ENCODE measurements at places on chromosomes 3 and 15.

DNA sequence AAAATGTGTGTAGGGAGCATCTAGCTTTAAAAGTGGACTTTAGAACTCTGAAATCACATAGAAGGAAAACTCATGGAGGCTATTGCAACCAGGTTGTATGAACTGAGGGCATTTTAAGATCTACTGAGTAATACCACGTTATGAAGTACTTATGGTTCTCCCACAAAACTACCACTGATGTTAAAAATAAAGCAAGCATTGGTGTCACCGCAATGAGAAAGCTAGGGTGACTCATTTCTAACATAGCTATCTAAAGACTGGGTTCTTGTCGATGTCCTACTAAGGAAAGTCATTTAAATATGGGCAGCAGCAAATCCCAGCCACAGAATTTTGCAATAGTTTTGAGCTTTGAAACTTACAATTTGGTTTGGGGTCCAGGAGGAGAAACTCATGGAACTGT is 584.8 kb downstream of the DIPK2A start:
- no peak for DNase-seq

DNA sequence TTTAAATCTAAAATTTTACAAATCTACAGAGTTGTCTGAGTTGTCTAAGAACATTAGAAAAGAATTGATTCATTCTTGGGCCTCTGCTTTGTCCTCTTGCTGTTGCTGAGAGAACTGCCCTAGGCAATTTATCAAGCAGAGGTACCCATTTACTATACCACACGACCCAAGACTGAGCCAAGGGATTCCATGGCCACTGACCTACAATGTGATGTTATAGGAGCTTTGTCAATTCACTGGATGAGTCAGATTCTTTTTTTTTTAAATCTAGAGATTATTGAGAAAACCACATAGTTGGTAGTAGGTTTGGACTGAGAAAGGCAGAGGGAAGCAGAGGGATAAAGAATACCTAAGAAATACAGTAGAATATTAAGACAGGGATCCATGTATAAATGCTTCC is 55.3 kb downstream of the TRAT1 start:
- DNase-seq: no peak

DNA sequence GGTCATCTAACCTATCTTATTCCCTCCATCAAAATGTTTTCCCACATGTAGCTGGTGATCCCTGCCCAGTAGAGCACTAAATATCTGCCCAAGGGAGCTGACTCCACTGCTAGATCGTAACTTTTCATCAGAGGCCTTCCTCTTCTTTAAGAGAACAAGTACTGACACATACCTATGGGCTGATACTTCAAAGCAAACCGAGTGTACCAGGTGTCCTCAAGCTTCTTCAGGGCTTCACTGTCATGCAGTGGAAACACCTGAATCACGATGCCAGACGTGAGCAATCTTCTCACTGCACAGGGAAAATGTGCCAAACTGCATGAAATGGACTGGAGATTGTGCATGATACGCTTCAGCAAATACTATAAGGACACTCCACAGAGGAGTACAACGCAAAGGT is 41.6 kb downstream of the ANO10 start:
- no peak for DNase-seq

GRCh38 chr3:15796771-15797641 is 773 bp downstream of the ANKRD28 start:
- no peak for DNase-seq

- DNase-seq: no peak
These were observed 1.0 kb downstream of the DTWD1 start for GRCh38 chr15:49621887-49622286.

DNA sequence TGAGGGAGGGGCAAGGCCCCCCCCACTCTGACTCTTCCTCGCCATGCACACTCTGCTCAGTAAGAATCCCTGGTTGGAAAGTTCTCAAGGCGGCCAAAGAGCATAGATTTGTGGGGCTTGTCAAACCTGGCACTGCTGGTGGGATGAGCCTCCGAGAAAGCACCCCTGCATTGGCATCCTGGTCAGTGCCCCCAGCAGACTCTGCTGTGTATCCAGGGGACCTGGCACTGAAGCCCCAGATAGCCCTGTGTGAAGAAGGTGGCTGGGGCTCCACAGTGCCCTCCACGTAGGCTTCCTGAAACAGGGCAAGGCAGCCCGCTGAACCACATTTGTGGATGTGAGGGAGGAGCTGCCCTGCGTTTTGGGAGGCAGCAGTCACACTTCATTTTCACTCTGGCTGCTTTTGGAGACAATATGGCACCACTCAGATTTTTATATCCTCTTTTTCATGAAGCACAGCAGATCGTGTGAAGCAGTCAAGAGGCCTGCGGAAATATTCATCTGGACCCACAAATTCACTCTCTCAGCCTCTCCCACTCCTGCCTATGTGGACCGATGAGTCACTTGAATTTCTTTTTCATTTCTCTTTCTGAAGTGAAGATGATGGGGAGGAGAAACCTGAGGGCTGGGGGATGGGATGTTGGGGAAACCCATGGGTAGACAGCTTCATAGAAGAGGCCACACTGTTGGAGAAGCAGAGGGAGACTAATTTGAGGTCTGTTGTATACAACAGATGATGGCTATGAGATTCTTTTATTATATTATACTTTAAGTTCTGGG is 88.7 kb upstream of the BCL6 start:
- DNase-seq: no peak

DNA sequence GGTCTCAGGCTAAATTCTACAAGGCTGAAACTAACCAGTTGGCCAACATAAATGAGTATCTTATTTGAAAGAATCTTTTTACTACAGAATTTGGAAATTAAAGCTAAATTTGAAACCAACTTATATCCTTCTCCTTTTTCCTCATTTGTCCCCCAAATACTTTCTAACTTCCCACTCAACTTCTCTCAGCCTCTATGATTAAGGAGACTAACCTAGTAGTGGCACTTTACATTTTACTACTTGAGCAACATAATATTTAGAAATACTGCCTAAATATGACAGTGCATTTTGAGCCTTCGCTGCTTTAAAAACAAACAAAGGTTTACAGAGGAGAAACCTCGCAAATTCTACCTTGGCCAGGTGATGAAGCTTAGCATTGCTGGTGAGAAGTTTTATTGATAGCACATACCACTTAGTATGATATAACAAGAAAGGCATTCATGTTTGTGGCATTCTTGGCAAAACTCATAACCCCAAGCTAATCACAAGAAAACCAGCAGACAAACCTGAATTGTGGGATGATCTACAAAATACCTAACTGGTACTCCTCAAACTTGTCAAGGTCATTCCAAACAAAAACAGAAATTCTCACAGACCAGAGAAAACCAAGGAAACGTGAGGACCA is 432.1 kb upstream of the CFAP20DC start:
- no peak for DNase-seq

DNA sequence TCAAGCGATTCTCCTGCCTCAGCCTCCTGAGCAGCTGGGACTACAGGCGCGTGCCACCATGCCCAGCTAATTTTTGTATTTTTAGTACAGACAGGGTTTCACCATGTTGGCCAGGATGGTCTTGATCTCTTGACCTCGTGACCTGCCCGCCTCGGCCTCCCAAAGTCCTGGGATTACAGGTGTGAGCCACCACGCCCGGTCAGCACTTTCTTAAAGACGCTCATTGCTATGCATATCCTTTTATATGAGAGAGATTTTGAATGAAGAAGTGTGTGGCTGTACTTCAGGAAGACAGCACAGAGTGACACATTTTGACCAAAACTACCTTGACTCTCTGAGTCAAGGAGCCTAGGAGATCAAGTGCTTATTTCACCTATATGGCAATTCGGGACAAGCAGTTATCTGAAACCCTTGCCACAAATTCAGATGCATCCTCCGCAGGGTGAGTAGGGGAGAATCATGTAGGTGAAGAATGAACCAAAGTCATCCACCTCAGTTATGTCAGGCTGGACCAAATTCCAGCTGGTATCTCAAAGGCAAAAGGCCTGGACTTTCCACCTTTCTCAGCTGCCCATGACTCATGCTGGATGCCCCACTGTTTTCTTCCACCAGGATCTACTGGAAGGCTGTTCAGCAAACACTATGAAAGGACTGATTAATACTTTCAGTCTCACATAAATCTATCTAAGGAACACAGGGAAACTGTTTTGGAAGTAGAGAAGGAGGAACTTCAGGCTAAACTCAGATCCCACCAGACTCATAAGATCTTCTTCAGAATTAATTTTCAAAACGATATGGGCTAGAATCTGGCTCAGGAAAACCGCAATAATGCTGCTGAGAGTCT is 31.9 kb downstream of the SUSD5 start:
- no peak for DNase-seq
